Stimulated activated CD4-positive, alpha-beta T cell treated with anti-CD3 and anti-CD28 coated beads, Interleukin-1b, Interleukin-23, amount 100 ng/mL, for 1 hour (primary cell): ENCODE measurements at places on chromosomes 7 and 10.

- no peak for DNase-seq
These were observed 215.7 kb downstream of the BAMBI start for GRCh38 chr10:28892818-28893547.

GRCh38 chr7:66267249-66267648 is 62.1 kb downstream of the TPST1 start:
- no peak for DNase-seq

DNA sequence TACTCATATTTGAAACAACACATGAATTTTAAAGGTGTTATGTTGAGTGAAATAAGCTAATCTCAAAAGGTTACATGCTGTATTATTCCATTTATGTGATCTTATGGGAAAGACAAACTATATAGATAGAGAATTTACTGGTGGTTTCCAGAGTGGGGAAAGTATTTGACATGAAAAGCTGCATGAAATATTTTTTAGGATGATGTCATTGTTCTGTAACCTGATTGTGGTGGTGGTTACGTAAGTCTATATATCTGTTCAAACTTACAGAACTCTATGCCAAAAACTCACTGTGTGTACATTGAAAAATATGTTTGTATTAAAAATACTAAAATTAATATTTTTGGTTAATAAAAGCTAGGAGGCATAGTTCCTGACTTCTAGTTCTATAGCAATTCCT is 453.0 kb downstream of the SORCS3 start:
- DNase-seq, result no peak

- no peak for DNase-seq
These were observed 63.2 kb downstream of the WNT2 start for GRCh38 chr7:117259615-117260014.

DNA sequence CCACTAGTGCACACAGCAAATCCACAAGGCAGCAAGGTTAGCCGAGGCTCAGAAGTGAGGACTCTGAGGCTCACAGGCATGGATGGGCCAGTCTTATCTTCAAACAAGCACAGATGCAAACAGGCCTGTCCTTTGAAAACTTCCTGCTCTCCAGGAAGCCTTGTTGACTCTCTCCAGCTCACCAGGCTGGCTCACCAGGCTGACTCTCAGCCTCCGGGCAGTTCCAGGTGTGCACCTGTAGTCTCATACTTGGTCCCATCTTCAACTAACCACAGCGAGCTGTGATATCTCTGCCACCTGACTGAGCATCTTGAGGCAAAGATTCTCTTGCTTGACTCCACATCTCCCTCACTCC is 173.9 kb upstream of the ZMIZ1 start:
- no peak for DNase-seq

GRCh38 chr10:114957122-114957521 is 19.1 kb downstream of the TRUB1 start:
- DNase-seq, result no peak

DNA sequence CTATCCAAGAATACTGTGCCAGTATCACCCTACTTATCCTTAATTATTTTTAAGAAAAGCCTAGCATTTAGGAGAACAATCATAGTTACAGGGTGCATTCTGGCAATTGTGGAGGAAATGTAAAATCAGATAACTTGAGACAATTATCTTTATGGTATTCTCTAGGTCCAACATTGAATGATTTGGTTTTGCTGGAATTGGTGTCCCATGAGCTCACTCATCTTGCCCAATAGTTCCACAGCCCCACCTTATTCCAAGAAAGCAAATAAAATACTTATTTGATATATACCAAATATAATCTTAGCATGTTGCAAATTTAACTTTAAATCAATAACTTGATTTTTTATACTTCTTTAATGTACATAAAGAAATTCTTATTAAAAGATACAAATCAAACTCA is 65.3 kb downstream of the DGKB start:
- DNase-seq, result no peak

DNA sequence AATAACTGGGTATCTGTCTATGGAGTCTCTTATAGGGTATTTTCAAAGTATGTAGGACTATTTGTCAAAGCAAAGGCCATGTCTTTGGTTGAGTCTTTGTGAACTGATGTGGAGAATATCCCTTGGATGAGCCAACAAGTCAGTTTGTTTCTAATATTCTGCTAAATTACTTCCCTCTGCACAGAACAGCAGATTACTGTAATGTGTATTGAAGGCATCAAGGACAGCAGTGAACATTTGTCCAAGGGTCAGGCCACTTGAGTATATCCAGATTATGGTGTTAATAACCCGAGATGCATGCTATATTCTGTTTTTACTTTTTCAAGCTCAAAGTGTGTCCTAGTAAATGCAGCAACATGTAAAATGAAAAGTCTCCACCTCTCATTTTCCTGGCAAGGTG is 144.2 kb upstream of the GLI3 start:
- no peak for DNase-seq

DNA sequence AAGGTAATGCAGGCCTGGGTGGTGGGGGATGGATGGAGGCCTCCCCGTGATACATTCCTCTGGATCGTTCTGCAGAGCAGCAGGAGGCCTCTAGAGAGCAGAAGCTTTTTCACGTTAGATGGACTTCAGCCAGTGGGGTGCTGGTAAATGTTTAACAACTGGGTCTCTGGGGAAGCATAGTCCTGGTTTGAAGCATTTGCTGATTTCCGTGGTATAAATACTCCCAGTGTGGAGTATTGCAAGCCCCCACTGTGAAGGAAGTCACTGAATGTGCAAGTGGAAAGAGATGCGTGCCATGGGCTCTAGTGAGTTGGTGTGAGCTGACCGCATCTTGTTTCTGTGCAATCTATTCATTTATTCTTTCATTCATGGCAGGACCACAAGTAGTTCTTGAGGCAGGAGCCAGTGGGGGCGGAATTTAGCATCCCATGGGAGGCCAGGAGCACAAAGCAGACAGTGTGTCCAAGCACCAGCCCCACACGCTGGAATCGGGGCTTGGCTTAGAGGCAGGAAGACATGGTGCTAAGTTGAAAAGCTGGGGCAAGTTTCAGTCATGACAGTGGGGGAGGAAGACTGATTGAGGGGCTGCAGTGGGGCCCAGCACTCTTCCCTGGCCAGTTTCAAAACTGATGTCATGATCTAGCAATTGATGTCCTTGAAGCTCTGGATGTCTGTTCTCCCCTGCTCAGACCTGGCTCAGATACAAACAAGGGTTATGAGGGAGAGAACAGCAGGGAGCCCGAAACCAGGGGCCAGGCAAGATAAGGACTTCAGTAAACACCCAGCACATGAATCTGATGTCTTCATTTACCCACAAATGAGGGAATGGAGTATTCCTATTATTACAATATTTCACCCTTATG is 280.9 kb upstream of the LYZL1 start:
- no peak for DNase-seq

DNA sequence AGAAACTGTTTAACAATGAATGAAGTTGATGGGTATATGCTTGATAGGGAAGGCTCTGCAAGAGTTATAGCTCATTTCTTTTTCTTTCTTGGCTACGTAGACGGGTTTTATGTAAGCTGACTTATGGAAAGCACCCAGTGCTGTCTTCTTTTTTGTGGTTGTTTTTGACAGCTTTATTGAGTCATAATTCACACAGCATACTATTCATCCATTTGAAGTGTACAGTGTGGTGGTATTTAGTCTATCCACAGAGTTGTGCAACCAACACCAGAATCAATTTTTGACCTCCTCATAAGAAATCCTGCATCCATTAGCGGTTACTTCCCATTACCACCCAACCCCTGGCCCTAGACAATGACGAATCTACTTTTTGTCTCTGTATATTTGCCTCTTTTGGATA is 240.6 kb upstream of the KIAA1217 start:
- no peak for DNase-seq

DNA sequence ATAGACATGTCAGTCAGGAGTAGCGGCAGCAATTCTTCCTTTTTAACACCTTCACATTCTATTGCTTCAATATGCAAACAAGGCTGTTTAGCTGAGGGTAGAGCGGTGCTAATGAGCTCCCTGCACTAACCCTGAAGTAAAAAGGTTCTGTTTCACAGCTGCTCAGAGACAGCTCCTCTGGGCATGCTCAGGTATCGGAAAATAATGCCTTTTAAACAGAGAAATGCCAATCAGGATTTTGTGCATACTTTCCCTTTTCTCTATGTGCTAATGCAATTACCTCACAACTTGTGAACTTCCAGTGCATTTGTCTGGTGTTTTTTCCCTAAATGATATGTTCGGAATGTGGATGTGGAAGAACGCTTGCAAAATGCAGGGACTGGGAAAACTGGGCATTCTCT is 307.7 kb upstream of the FZD8 start:
- DNase-seq, result no peak

DNA sequence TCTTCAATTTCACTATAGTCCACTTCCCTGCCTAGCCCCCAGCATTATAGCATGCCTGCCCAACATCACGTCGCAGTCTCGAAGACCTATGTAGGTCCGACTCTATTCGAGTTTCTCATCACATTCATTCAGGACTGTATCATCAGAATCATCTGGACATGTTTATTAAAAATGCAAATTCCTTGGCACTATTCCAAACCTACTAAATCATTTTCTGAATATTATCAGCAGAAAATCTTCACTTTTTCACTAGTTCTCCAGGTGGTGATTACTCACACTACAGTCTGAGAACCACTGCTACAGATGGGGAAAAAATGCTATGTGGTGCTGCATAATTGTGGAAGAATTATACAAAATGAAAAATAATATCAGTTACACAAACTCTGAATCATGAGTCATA is 29.3 kb upstream of the ETV1 start:
- DNase-seq, result no peak

DNA sequence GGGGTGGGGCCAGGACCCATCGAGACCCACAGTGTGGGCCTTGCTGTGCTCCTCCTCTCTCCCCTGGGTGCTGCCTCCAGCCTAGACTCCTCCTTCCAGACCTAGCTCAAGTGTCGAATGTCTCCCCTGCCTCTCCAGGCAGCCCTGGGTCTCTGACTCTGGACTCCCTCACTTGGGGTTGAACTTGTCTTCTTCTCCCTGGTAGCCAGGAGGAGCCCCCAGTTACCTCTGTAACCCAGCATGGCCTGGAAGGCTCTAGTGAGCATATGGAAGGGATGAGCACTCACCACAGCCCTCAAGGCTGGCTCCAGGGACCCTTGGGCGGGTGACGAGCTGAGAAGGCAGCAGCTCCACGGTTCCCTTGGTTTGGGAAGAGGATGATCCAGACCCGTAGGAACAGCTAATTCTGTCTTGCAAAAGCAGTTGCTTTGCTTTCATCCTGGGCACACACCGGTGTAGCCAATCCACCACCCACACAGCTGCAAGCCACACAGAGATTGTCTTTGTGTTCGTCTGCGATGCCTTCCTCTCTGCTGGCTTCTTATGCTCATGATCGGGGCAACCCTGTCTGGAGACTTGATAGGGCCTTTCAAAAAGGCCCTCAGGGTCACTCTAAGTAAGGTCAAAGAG is 52.3 kb upstream of the ANTXRL start:
- DNase-seq, result no peak

GRCh38 chr10:131440405-131441360 is 129.2 kb upstream of the TCERG1L start:
- DNase-seq, result no peak

- DNase-seq, result no peak
These were observed 20.2 kb upstream of the ADD3 start for GRCh38 chr10:109987452-109988211.

- DNase-seq, result no peak
These were observed 8.7 kb upstream of the HOXA2 start for GRCh38 chr7:27111042-27111750.

DNA sequence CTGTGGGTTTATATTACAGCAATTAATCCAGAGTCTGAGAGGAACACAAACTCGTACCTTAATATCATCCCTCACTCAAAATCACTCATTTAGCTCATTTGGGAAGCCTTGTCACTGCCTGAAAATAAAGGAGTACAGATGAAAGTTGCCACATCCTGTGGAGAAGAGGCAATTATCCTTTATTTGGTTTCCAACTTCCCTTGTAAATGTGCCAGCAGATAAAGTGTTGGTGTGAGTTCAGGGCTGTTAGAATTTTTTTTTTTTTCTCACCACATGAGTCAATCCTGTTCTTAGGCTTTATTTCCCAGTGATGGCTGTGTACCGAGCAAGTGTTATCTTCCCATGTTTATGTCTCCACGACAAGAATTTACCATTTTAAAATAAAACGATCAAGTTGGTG is 99.0 kb upstream of the SMIM30 start:
- no peak for DNase-seq

GRCh38 chr7:22168129-22168634 is 188.8 kb downstream of the RAPGEF5 start:
- no peak for DNase-seq

DNA sequence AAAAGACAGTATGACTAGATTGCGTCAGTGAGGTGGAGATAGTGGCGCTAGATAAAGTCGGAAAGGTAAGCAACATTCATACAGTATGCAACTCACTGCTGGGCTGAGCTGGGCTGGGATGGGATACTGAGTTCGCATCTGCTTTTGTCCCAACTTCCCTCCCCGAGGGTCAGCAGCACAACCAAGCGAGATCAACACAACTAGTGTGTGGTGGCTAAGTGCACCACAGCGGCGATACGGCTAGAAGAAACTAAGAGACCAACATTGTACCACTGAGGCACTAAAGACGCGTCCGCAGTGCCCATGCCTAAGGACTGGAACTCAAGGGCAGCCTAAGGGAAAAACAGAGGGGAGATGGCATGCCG is 467 bp downstream of the EXOSC1 start:
- no peak for DNase-seq

DNA sequence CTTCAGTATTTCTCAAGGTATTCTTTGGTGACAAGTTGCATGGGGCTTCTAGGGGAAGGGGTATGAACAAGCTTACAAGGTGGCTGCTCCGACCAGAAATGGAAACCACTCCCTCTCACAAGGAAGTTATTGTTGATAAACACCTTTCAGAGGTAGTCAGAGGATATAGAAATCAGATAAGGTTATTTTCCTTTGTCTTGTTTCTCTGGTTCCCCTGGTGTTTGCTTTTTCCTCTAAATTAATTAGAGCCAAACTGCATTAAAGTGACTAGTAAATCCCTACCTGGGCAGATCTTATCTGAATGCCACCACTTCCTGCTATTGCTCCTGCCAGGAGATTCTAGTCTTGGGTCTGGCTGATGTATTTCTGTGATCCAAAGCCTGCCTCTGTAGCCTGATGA is 725.4 kb downstream of the INHBA start:
- no peak for DNase-seq

DNA sequence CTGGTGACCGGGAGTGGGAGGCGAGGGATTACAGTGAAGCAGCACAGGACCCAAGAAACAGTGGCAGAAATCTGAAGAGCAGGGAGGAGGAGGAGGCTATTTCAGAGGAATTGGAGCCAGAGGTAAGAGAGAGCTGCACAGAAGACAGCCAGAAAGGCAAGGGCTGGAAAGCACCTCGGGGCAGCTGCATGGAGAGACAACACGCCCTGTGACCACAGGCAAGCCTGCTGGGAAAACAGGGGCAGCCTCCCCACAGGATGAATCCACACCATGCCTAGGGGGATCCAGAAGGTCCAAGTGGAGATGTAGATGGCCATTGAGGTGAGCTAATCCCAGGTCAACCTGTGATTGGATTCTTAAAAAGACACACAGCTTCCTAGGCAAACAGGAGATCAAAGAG is 118.8 kb downstream of the CLEC2L start:
- no peak for DNase-seq
